ENCODE measurements at places on chromosomes 2 and 18. TPM values are rescaled to one million over a fixed set of nuclear protein-coding genes. Genes with fewer than 3 reads are reported as not detected.

GRCh38 chr2:205681401-205682238, 681 bp upstream of the NRP2 start:
- peak overlapping the region; percentile 39 for H3K4me3 ChIP-seq
- H3K36me3 ChIP-seq: no peaks in the 10 kb centered on the region
- H3K4me1 ChIP-seq: peaks cover 33% of the 10 kb centered on the region
- H3K27me3 ChIP-seq: no peaks in the 10 kb centered on the region

CASP8 gene
- 8.8 TPM for total RNA-seq

- H3K27me3 ChIP-seq: no peaks in the 10 kb centered on the region
- H3K36me3 ChIP-seq: no peaks in the 10 kb centered on the region
- no peak for DNase-seq
- no peak overlapping the region for H3K4me3 ChIP-seq
- H3K4me1 ChIP-seq: no peaks in the 10 kb centered on the region
- H3K27ac ChIP-seq: no peak overlapping the region
Measured at GRCh38 chr2:69493268-69493667, 56.0 kb upstream of the NFU1 start.

DNA sequence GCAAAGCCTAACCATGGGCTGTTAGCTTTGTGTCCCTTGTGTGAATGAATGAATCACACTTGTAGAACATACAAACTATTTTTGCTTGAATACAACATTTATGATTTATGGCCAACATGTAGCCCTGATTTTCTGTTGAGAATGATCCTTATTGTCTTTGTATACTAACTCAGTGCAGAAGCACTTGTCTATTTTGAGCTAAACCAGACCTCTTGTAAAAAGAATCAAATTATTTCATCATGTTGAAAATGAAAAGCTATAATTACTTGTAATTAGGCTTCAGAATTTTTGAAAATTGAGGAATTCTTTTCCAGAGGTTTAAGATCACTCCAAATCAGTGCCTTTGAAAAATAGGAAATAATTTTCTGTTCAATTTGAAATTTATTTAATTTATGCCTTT, 85.9 kb downstream of the ZNF407 start:
- H3K27me3 ChIP-seq: no peaks in the 10 kb centered on the region
- no peak overlapping the region for H3K27ac ChIP-seq
- no peak for DNase-seq
- H3K4me1 ChIP-seq: peaks cover 4% of the 10 kb centered on the region
- H3K36me3 ChIP-seq: no peaks in the 10 kb centered on the region

- no peak for DNase-seq
- H3K36me3 ChIP-seq: no peaks in the 10 kb centered on the region
- H3K4me1 ChIP-seq: peaks cover 18% of the 10 kb centered on the region
- H3K4me3 ChIP-seq: no peak overlapping the region
- no peaks in the 10 kb centered on the region for H3K27me3 ChIP-seq
Measured at GRCh38 chr2:39379643-39380524, 57.2 kb downstream of the MAP4K3 start.

DNA sequence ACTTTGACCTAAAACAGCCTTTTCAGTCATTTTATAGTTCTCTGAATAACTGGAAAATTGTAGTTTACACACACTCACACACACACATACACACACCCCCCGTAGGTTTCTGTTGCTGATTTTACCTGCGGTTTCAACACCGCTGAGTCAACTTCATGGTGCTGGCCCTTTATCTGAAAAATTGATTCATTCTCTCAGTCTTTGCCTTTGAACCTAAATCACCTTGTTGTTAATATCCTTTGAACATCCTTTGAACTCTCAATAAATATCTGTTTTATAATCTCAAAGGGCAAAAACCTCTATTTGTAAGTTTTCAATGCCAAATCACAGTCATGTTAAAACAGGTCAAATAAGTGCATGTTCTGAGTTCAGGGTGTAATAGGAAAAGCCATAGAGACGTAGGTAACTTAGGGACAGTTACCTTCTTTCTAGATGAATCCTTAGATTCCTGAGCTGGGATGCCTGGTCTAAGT, 109.0 kb upstream of the BZW1 start:
- H3K27me3 ChIP-seq: no peaks in the 10 kb centered on the region
- no peak overlapping the region for H3K4me3 ChIP-seq
- no peaks in the 10 kb centered on the region for H3K36me3 ChIP-seq
- H3K4me1 ChIP-seq: no peaks in the 10 kb centered on the region
- no peak overlapping the region for H3K27ac ChIP-seq

DNA sequence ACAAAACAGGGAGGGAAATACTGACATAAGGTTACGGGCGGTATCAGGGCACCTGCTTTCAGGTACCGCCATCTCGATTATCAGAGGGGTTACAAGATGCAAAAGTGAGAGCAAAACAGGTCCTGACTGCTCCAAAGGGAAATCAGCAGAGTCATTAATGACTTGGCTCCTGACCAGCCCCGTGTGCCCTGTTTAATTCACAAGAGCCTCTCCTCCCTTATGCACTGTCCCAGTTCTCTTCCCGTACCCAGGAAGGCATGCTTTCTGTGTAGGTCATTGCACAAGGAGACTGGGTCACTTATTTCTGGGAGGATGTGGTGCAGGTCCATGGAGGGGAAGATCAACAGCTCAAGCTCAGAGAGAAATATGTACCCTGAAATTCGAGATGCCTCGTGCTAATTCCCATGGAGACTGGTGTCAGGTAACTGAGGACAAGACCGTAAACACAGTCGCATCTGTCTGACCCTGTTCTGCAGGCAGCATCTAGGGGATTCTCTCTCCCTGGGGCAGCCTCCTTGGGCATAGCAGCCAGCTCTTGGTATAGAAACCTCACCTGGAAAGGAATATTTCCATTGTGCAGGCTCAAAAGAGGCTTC, 79.9 kb downstream of the HNRNPLL start:
- no peak overlapping the region for H3K4me3 ChIP-seq
- H3K27me3 ChIP-seq: no peaks in the 10 kb centered on the region

DNA sequence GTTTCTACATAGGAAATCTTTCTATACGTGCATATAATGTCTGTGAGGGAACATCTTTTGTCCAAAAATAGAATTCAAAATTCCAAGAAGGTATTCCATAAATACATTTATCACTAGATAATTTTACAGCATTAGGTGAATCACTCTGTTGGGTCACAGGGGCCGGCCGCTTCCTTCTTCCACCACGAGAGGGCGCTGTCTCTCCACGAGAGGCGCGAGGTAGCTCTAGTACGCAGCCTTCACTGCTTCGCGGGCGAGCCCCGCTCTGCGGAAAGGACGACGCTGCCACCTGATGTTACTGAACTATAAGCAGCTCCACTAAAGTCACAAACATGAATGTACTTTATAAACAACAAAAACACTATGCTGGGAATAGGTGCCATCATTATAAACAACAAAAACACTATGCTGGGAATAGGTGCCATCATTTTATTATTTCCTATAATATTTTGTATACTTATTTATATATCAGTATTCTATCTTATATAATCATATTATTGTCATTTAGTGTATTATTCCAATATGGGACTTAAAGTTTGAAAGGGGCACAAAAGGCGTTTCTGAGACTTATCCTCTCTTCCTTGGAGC, 69.4 kb upstream of the REV1 start:
- no peaks in the 10 kb centered on the region for H3K27me3 ChIP-seq
- no peaks in the 10 kb centered on the region for H3K4me1 ChIP-seq
- H3K36me3 ChIP-seq: no peaks in the 10 kb centered on the region
- no peak overlapping the region for H3K27ac ChIP-seq
- peak; percentile 79 for DNase-seq

DNA sequence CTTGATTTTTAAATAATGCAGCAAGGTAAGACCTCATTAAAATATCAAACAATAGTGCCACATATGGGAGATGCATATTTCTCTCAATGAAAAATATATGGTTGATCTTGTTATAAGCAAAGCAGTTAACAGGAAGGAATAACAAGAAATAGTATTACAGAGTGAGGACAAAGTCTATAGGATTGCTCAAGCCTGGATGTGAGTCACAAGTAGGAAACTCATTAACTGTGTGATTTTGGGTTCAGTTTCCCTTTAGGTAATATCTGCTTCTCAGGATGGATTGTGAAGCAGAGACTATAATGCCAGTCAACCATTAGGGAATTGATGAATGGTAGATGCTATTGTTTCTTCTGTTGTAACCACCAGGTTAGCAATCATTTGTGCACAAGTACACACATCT, 42.9 kb upstream of the SPHKAP start:
- DNase-seq: no peak
- H3K27ac ChIP-seq: no peak overlapping the region
- no peaks in the 10 kb centered on the region for H3K4me1 ChIP-seq

GRCh38 chr2:200509612-200510433, at the start of gene KCTD18:
TSS of gene KCTD18 (minus strand) at chr2:200510068. CDS start at chr2:200507016, 3,052 bp downstream.
- H3K4me1 ChIP-seq: peaks cover 4% of the 10 kb centered on the region
- H3K27ac ChIP-seq: peak within 1 kb of the TSS; percentile 72

GRCh38 chr2:68193144-68193543, 35.5 kb downstream of the PNO1 start:
- no peak overlapping the region for H3K27ac ChIP-seq
- DNase-seq: no peak
- no peaks in the 10 kb centered on the region for H3K27me3 ChIP-seq
- H3K4me1 ChIP-seq: peaks cover 3% of the 10 kb centered on the region
- H3K36me3 ChIP-seq: no peaks in the 10 kb centered on the region
- no peak overlapping the region for H3K4me3 ChIP-seq

GRCh38 chr2:76415821-76416220, 705.1 kb upstream of the GCFC2 start:
- no peak overlapping the region for H3K27ac ChIP-seq
- no peak for DNase-seq
- H3K27me3 ChIP-seq: no peaks in the 10 kb centered on the region
- H3K4me3 ChIP-seq: no peak overlapping the region
- H3K36me3 ChIP-seq: no peaks in the 10 kb centered on the region

GRCh38 chr2:141630407-141630930, 500.3 kb downstream of the LRP1B start:
- H3K36me3 ChIP-seq: no peaks in the 10 kb centered on the region
- H3K27me3 ChIP-seq: no peaks in the 10 kb centered on the region
- no peak overlapping the region for H3K4me3 ChIP-seq
- no peak for DNase-seq

TMEM247 gene
- not detected for total RNA-seq

GRCh38 chr2:46798041-46798440, 117.6 kb downstream of the MCFD2 start:
- DNase-seq: no peak
- no peak overlapping the region for H3K4me3 ChIP-seq
- H3K27me3 ChIP-seq: no peaks in the 10 kb centered on the region
- H3K36me3 ChIP-seq: no peaks in the 10 kb centered on the region
- peaks cover 30% of the 10 kb centered on the region for H3K4me1 ChIP-seq
- H3K27ac ChIP-seq: no peak overlapping the region

- H3K4me1 ChIP-seq: no peaks in the 10 kb centered on the region
- H3K27me3 ChIP-seq: no peaks in the 10 kb centered on the region
- H3K27ac ChIP-seq: no peak overlapping the region
- DNase-seq: no peak
Measured at GRCh38 chr2:149167001-149167780, 128.7 kb downstream of the LYPD6B start.

DNA sequence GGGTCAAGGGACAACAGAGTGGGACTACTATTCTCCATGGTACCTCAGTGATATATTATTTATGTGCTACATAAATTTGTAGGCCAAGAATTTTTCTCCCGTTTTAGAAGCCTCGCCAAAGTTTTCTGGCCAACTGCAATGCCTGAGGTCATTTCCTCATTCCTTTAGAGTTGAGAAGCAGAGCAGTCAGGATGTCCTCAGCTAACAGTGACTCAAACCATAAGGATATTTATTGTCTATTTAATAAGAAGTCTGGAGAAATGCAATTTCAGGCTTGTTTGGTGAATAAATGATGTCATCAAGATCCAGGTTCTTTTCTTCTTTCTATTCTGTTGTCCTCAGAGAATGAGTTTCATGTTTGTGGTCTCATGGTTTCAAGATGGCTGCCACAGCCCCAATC, 91.0 kb downstream of the ADCYAP1 start:
- H3K36me3 ChIP-seq: no peaks in the 10 kb centered on the region
- H3K27me3 ChIP-seq: no peaks in the 10 kb centered on the region
- H3K4me1 ChIP-seq: no peaks in the 10 kb centered on the region
- no peak overlapping the region for H3K27ac ChIP-seq
- DNase-seq: no peak
- no peak overlapping the region for H3K4me3 ChIP-seq

GRCh38 chr2:69625078-69625795, 18.3 kb downstream of the AAK1 start:
- no peak overlapping the region for H3K4me3 ChIP-seq
- H3K27ac ChIP-seq: no peak overlapping the region
- H3K27me3 ChIP-seq: no peaks in the 10 kb centered on the region
- DNase-seq: no peak
- H3K4me1 ChIP-seq: peaks cover 79% of the 10 kb centered on the region
- no peaks in the 10 kb centered on the region for H3K36me3 ChIP-seq

FSHR gene
- not detected for total RNA-seq

GRCh38 chr18:26630596-26630995, 82.2 kb upstream of the KCTD1 start:
- DNase-seq: no peak
- H3K4me3 ChIP-seq: no peak overlapping the region
- H3K4me1 ChIP-seq: no peaks in the 10 kb centered on the region
- H3K27me3 ChIP-seq: no peaks in the 10 kb centered on the region
- H3K36me3 ChIP-seq: no peaks in the 10 kb centered on the region

DNA sequence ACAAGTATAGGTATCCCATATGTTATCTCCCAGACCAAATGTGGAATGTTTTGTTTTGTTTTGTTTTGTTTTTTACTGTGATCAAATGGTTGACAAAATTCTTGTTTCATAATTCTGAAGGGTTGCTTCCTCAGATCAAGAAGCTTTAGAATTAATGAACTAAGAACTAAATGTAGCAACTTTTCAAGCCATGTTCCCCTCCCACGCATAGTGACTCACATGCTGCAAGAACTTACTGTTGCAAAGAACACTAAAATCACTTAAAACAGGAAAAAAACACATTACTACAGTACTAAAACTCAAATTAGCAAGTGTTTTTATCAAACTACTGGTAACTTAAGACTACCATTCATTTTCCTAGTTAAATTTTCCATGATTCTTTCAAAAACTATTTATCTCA, 30.6 kb downstream of the HNRNPLL start:
- H3K4me1 ChIP-seq: no peaks in the 10 kb centered on the region
- DNase-seq: no peak
- H3K27ac ChIP-seq: no peak overlapping the region
- peaks cover 14% of the 10 kb centered on the region for H3K36me3 ChIP-seq
- no peak overlapping the region for H3K4me3 ChIP-seq
- no peaks in the 10 kb centered on the region for H3K27me3 ChIP-seq
